B cell (primary cell): ENCODE measurements at places on chromosomes 3 and 15. TPM values are rescaled to one million over a fixed set of nuclear protein-coding genes. Genes with fewer than 3 reads are reported as not detected.

DNA sequence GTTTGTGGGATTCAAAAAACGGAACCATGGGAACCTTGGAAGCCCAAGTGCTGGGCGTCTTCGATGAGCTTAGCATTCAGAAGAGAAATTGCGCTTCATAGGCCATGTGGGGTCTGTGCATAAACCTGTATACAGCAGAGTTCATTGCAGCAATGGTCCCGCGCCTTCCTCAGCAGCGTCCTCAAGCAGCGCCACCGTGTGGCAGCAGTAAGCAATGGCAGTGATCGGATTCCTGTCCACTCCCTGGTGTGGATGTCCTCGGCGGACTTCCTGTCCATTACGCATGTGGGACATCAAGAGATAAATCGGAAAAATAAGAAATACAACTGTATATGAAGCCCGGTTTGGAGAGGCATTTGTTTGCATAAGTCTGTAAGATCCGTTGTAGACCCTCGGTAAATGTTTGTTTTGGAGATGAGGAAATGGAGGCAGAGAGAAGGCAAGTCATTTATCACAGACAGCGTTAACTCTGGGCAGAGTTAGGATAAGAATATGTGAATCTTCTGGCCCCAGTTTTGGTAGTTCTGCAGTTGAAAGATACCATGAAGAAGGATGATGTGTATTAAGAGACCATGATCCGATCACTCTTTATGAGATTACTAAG is 57.7 kb downstream of the CNTN4 start:
- H3K36me3 ChIP-seq = no peaks in the 10 kb centered on the region
- H3K4me3 ChIP-seq = no peak overlapping the region
- H3K27me3 ChIP-seq = no peaks in the 10 kb centered on the region
- peak; percentile 5 for DNase-seq
- H3K4me1 ChIP-seq = no peaks in the 10 kb centered on the region
- no peak overlapping the region for H3K27ac ChIP-seq

DNA sequence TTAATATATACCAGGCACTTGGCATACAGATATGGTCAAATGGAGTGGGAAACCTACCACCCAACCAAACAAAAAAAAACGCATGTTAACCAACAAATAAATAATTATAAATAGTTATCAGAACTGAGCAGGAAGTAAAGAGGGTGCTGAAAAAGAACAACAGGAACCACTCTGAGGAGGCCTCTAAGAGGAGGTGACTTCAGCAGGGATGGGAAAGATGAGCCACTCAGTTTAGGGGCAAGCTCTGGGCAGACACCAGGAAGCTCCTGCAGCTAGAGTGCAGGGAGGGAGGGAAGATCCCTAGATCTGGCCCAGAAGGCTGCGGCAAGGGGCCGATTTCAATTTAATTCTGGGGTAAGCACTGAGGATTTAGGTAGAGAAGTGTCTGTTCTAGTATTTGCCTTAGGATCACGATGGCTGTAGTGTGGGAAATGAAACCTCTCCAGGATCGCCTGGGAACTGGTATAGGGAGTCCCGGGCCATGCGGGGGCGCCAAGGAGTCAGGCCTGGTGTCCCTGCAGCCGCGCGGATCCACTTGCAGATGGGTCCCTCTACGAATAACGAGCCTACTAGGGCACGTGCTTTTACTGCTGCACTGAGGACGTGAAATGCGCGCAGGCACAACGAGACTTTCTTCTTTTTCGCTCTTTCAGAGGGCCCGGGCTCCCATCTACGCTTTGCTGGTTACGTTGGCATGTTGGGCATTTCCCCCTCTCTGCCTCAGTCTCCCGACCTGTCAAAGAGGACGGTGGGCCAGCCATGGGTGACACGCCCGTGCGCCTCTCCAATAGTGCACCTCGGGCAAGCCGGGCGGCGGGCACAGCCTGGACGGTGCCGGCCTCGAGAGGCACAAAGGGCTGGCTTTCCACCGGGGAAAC is 1.5 kb upstream of the LIMD1 start:
- H3K36me3 ChIP-seq = no peaks in the 10 kb centered on the region
- H3K27ac ChIP-seq = peak overlapping the region; percentile 40
- H3K27me3 ChIP-seq = no peaks in the 10 kb centered on the region

UBAP1L gene
- polyA plus RNA-seq = 8.4 and 8.5 TPM in 2 replicates

WDR76 gene
- 1.9 and 3.0 TPM in 2 replicates for polyA plus RNA-seq
